ENCODE measurements at places on chromosomes 2 and 18.

DNA sequence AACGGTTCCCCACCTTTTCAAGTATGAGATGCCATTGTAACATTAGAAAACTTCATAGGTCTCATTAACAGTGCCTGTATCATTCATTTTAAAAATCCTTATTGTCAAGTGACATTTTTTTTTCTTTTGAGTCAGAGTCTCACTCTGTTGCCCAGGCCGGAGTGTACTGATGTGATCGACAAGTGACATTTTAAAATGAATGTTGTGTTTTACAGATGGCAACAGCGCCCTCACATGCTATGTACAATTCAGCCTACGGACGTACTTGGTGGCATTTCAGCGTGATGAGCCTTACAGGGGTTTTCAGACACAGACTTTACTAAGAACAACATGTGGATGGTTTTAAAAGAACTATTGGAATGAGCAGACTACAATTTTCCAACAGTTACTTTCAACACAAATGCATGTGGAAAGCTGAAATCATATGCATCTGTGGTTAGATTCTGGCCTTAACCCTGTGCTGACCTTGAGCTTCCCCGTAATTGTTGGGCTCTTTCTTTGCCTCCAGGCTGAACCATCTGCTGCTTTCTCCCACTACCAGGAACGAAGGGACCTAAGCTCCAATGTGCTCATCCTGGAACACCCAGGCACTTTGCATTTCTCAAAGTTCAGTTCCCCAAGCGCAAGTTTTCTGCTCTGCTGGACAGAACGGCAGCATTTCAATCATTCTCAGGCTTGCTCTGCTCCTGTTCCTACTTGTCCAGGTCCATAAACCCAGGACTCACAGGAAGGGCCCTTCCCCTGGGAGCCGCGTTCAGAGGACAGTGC lies 119.9 kb upstream of the NDUFV2 start:
- DNase-seq = peak; percentile 62

DNA sequence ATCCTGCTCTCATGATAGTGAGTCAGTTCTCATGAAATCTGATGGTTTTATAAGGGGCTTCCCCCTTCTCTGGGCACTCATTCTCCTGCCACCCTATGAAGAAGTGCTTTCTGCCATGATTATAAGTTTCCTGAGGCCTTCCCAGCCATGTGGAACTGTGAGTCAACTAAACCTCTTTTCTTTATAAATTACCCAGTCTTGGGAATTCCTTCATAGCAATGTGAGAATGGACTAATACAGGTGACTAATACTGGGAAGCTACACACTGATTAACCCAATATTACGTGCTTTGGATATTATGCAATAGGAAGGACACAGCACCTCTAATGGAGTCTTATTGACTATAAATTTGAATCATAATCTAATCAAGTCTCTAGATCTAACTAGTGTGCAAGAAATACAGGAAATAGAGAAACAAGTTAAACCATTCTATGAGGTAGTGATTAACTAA lies 107.2 kb upstream of the ETAA1 start:
- DNase-seq = no peak

DNA sequence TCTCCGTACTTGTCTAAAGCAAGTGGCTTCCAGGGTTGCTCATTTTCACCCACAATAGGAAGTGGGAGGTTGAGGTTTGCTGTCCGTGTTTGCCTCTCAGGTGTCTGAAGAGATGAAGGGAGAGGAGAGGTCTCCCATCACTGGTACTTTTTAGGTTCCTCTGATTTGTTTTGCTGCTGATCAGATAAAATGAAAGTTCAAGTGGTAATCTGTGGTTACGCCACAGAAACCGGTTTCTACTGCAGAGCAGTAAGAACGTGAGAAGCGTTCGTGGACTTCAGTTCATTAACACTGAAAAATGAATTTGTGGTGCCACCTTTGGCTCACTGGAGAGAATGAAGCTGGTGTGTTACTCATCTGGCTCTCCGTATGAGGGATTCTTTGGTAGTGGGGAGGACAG lies 118.2 kb downstream of the GBX2 start:
- no peak for DNase-seq

- peak; percentile 6 for DNase-seq
Measured at GRCh38 chr2:227228061-227228667, 63.7 kb downstream of the COL4A3 start.

GRCh38 chr2:128457006-128457604 lies 138.4 kb upstream of the HS6ST1 start:
- no peak for DNase-seq

GRCh38 chr18:70195852-70196434 lies 9.5 kb downstream of the RTTN start:
- peak; percentile 48 for DNase-seq

- no peak for DNase-seq
Measured at GRCh38 chr18:35334821-35335220, 9.4 kb downstream of the ZNF24 start.

- no peak for DNase-seq
Measured at GRCh38 chr2:157760949-157761348, 115.2 kb downstream of the ACVR1 start.

DNA sequence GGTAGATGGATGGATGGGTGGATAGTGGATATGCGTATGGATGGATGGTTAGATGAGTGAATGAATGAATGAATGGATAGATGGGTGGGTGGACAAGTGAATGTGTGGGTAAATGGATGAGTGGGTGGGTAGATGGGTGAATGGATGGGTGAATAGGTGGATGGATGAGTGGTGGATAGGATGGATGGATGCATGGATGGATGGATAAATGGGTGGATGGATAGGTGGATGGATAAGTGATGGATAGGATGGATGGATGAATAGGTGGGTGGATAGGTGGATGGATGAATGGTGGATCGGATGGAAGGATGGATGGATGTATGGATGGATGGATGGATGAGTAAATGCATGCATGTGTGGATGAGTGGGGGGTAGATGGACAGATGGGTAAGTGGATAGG lies 169.3 kb downstream of the ACKR3 start:
- no peak for DNase-seq

DNA sequence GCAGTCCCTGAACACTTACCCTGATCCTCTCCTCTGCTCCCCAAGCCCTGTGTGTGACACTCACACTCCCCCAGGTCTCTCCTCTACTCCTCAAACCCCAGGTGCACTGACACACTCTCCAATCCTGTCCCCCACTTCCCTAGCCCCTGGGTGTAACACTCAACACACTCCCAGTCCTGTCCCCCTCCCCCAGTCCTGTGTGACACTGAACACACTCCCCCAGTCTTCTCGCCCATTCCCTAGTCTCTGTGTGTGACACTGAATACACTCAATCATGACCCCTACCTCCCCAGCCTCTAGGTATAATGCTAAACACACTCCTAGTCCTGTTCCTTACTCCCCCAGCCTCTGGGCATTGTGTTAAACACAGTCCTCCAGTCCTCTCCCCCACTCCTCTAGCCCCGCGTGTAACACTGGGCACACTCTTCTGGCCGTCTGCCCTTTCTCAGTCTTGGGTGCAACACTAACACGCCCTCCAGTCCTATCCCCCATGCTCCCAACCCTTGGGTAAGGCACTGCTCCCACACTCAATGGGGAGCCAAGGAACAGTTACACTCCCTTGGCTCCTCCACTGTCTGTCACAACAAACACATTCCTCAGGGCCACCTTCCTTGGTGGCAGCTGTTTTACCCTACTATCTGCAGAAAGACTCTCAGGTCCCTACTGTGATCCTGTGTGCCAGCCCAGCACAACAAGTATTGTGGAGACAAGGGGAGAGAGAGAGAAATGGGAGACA lies 82.5 kb upstream of the PKDCC start:
- DNase-seq = no peak

- peak; percentile 14 for DNase-seq
Measured at GRCh38 chr18:48948112-48949049, 2.4 kb downstream of the SMAD7 start.

GRCh38 chr2:127535422-127535901 lies at the start of gene MYO7B:
Gene MYO7B (plus strand): TSS chr2:127535683. CDS start chr2:127559723, 24,040 bp downstream.
- DNase-seq = peak; percentile 21

DNA sequence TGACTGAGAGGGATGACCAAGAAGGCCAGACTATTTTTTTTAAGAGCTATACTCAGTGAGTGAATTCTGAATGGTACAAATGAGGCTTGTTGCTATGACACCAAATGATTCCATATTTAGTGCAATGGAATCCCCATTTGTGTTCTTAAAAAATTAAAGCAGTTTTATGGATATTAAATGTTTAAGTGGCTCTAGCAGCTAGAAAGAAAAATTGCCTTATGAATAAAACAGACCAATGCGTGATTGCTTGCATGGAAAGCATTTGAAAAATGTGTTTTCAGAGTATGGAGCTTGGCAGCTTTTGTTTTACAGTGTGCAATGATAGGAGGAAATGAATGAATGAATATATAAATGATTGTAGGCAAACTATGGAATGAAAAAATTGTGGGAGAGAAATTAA lies 238.8 kb upstream of the DPP10 start:
- no peak for DNase-seq

- DNase-seq = no peak
Measured at GRCh38 chr2:8344144-8345097, 337.4 kb upstream of the ID2 start.

DNA sequence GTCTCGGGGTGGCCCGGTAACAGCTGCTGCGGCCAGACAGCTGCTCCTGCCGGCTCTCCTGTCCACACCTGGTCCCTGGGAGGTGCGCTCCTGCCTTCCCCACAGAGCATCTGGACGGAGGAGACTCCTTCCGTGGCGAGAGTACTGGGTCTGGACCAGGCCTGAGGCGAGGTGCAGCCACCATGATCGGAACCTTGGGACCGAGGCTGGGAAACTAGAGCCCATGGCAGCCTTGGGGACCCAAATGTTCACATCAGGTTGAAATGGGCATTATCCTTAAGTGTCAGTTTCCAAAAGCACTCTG lies 628 bp downstream of the GIGYF2 start:
- no peak for DNase-seq

GRCh38 chr2:174263997-174264396 lies 15.7 kb upstream of the OLA1 start:
- no peak for DNase-seq

DNA sequence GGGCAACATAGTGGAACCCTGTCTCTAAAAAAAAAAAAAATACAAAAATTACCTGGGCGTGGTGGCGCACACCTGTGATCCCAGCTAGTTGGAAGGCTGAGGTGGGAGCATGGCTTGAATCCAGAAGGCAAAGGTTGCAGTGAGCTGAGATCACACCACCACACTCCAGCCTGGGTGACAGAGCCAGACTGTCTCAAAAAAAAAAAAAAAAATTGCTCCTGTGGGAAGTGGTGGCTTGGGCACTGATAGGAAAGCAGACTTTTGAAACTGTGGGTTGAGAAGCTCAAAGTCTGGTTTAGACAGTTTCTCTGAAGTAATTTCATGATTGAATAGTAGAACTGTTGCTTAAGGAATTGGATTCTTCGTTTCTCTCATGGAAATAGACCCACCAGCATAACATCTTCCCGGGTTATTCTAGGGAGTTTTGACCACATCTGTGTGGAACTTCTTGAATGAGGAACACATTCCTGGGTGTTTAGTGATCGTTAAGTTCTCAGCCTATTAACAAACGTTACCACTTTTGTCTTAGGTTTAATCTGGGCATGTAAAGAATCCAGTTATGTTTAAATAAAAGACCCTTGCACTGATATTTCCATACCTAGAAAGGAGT lies 33.5 kb downstream of the GRHL1 start:
- no peak for DNase-seq

DNA sequence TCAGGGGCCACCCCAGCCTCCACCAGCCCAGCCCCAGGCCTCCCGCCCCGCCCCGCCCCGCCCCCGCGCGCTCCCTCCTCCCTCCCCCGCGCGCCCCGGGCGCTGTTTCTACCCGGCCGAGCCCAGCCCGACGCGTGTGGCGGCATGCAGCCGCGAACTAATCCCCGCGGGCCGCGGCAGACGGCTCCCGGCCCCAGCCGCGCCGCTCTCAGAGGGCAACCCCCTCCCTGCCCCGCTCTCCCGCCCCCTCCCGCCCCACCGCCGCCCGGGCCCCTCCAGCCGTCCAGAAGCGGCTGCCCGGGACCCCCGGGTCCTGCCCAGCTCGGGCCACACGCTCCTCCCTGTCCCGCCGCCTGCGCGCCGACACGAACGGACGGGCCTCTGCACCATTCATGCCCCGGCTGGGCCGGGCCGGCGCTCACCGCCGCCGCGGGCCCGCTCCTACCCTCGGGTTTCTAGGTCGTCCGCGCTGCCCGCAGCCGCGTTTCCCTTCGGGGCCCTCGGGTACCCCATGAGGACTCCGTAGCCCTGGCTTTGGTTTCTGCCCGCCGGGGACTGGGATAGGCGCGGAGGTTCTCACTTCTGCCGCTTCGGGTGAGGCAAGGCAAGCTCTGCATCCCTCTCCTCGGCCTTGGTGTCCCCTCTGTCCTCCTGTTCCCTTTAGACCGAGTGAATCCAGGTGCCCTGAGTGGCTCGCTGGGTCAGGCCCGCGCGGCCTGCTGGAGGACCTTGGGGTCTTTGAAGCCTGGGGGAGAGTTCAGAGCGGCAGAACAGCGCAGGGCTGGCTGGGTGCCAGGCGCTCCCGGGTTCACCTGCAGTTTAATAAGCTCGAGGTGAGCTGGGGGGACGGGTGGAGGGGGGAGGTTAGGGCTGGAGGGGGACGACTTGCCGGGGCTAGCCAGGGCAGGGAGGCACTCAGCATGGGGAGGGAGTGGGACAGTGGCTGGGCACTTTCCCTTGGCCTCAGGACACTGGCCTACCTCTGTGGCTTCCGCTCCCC lies 3.1 kb downstream of the WNT10A start:
- no peak for DNase-seq

GRCh38 chr2:43273529-43273928 lies 47.1 kb upstream of the ZFP36L2 start:
- DNase-seq = no peak

DNA sequence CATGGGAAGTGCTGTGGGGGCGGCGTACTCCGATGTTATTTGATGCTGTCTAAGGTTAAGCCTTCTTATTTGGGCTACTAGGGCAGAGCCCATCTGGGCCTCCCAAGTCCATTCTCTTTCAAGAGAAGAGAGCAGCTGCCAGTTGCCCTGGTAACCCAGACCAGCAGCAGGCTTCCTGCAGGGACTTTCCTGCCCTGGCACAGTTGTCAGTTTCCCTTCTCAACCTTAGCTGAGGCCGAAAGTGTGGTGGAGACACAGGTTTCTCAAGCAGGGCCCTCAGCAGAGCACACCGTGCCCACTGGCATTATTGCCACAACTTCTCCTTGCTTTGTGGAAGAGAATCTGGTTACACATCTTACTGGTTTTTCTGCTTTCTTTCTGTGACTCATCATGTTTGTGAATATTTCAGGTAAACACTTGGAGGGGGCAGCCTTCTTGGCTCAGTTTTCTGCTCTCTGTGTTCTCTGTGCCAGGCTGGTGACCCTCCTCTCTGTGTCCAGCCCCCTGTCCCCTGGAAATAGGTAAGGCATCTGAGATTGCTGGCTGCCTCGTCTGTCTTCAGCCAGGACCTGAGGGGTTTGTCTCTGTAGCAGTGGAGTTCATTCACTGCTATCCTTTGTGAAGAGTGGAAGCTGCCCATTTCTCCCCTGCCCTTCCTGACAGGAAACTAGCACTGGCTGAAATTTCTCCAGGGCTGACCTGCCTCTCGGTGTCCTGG lies 111.0 kb downstream of the B3GNT2 start:
- DNase-seq = peak; percentile 64
